ENCODE measurements at places on chromosomes 4 and X. TPM values are rescaled to one million over a fixed set of nuclear protein-coding genes. Genes with fewer than 3 reads are reported as not detected.
A peak's percentile ranks its signal among the peaks of the same experiment; 100 is the strongest.

NXF3 gene
- not detected for total RNA-seq

PLXNB3 gene
- total RNA-seq, result not detected

SPON2 gene
- 2.2 TPM for total RNA-seq

DNA sequence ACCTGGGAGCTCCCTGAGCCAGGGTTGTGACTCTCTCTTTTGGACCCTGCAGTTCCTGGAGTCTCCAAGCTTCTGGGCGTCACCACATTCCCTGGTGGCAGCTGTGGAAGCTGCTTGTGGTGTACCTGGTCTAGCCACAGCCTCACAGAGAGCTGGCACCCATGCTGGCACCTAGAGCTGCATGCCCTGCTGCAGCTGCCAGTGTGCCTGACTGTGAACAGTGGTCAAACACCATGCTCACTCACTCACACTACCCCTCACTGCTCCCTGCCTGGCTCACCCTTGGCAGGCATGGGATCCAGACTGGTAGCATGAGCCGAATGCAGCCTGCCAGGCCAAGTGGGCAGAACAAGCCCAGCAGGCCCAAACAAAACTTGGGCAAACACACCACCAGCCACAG, 66.6 kb downstream of the NAA11 start:
- no peak for DNase-seq

DNA sequence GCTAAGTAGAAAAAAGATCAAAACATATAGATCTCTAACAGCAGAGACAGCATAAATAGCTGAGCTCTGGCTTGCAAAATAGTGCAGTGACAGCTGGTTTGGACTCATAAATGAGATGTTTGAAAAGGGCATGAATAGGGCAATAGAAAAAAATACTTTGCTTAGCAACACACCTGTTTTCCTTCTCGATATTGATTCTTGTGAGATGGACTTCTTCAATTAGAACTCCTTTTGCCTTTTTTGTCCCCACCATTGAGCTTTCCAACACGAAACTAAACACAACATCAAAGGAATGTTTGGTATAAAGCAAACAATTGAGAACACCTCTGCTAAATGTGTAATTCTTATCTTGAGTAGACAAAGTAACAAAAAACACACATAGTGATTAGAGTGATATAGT, 726.3 kb downstream of the RAPGEF2 start:
- no peak for DNase-seq

DNA sequence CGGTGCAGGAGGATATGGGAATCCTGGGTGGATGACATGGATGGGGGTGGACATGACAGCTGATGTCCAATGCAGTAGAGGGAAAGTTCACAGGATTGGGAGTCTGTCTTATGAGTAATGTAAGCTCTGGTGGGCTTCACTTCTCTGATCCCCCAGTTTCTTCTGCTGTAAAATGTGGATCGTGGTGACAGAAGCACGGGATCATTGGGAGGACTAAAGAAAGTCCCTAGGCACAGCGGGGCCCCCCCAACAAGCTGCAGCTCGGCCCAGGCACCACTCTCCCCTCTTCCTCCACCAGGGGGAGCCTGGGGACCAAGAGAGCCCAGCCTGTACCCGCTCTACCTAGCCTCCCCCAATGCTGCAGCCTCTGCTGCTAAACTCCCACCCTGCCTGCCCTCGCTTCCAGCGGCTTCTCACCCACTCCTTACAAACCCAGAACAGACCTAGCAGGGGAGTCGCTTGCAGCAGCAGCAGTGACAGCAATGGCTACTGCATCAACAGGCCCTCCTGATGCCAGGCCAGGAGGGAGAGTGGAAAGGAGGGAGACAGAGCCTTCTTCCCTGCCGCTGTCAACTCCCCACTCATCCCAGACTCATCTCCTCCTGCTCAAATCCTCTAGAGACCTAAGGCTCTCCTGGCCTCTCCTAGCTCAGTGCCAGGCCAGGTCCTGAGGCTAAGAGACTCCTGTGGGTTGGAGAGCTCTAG, 36.1 kb upstream of the IQSEC2 start:
- DNase-seq, result peak; percentile 54

- DNase-seq, result no peak
Measured at GRCh38 chrX:97215186-97215585, 331.5 kb downstream of the RPA4 start.

DNA sequence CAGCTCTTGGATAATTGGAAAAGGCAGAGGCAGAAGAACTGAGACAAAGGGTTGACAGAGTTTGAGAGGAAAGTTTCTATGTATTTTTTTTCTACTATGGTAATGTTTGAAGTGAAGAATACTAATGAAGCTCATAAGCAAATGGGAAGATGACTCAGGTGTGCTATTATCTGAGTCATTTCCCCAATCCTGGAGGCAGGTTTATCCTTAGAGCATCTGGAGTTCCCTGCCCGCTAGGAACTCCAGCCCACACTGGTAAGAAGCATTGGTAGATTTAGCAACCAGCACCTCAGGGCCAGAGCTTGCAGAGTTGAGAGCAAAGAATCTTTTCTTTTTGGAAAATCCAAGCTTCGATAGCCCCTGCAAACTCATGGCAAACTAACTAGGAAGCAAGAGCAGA, 55.2 kb downstream of the DOCK11 start:
- no peak for DNase-seq

- no peak for DNase-seq
Measured at GRCh38 chr4:82842593-82842992, 44.0 kb upstream of the SCD5 start.

- DNase-seq, result no peak
Measured at GRCh38 chr4:120096508-120097297, 30.1 kb upstream of the MAD2L1 start.
